ENCODE measurements at places on chromosomes 12 and 14. TPM values are rescaled to one million over a fixed set of nuclear protein-coding genes. Genes with fewer than 3 reads are reported as not detected.

DNA sequence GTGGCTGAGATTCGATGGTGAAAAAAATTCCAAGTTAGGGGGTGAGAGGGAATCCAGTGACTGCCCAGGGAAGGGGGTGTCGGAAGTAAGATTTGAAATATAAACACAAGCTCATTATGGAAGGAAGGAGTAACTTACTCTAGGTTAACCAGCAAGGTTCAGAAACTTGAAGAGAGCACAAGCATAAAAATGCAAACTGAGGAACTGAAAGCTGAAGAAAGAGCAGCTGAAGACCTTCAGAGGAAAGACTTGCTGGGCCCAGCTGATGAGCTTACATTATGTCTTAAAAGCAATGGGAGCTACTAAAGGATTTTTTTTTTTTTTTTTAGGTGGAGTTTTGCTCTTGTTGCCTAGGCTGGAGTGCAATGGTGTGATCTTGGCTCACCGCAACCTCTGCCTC is 189.7 kb upstream of the GRIN2B start:
- DNase-seq, result no peak

DNA sequence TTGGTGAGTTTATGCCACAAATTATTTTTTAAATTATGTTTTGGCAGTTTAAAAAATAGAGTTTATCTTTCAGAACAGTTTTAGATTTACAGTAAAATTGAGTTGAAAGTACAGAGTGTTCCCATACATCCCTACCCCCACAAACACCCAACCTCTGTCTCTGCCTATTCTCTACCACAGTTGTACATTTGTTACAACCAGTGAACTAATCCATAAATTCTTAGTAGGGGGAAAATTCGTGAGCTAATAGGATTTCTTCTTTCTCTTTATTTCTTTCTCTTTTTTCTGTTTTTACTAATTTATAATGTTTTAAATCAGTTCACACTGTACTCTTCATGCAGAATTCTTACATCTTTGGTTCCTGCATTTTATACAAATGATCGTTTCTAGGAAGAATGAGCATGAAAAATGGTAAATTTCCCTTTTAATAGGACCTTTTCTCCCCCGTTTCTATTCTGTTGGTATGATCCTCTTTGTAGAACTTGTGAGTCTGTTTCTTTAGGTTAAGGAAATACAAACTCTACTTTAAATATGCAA is 56.7 kb downstream of the MIPOL1 start:
- no peak for DNase-seq

- DNase-seq, result peak; percentile 79
Measured at GRCh38 chr12:76878099-76878898, 520 bp downstream of the CSRP2 start.

DNA sequence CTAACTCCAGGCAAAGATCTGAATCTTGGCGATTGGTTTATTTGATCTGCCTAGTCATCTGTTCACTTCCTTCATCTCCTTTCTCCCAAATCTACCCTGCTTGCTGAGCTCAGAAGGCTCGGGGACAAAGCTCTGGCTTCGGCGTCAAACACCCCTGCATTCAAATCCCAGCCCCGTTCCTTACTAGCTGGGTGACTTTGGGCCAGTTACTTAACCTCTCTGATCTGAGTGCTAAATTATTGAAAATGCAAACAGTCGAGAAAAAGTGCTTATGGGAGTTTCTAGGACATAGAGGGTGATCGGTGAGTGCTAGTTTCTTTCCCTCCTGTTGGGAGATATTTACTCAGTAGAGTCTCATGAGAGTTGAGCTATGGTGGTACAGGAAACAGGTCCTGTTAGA is 121.2 kb upstream of the RFLNA start:
- DNase-seq, result no peak

DNA sequence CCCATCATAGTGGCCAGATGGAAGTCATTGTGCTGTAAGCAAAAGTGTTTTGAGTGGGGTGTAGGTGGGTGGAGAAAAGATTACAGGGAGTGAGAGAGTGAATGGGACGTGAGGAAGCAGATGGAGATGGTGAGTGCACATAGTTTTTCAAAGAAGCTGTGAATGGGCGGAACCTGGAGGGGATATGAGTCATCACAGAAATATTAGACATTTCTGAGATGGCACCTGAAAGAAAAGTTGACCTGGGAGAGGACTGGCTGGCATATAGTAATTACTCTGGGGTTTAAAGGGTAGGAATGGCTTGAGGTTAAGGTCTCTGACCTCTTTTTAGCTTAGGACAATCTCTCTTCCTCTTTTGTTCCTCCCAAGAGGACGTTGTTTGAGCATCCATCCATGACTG is 50.5 kb downstream of the ANO4 start:
- DNase-seq, result no peak

The OGFOD2 gene
- total RNA-seq, result 23.4 TPM

The MYO1A gene
- 0.24 TPM for total RNA-seq

The PRPH gene
- total RNA-seq, result 2.5 TPM

Data from H7 (cell line).